ENCODE measurements at places on chromosomes 2 and 18.

DNA sequence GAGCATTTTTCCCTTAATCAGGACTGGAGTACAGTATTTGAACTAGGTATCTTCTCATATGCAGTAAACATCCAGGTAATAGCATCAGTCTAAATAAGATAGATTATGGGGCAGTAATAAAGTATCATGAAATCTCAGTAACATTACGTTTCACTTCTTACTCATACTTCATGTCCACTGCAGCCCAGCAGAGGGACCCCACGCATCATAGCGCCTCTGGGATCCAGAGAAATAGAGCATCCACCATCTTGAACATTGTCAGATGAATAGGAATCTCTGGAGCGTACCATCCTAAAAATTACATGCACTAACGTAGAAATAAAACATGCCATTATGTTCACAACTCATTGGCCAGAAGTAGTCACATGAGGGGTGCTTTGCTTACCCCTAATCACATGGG, 499.0 kb downstream of the CPS1 start:
- DNase-seq, result no peak

- no peak for DNase-seq
These were observed 545 bp downstream of the GLI2 start for GRCh38 chr2:120736202-120736623.

DNA sequence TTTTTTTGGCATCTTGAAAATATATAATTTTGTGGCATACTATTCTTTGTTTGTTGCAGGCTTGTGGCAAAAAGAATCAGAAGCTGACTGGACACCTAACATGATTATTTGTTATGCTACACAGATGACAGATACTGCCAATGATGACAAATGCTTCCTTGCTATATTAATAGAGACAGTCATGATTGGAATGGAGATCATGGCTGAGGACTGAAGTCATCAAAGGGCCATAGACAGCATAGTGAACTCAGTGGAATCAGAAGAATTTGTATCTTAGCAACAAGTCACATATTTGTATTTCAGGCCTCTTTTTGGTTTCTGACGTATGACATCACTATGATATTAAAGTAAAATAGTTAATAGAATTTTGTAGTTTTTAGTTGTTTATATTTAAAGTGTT, 1003.8 kb upstream of the DDX18 start:
- no peak for DNase-seq

DNA sequence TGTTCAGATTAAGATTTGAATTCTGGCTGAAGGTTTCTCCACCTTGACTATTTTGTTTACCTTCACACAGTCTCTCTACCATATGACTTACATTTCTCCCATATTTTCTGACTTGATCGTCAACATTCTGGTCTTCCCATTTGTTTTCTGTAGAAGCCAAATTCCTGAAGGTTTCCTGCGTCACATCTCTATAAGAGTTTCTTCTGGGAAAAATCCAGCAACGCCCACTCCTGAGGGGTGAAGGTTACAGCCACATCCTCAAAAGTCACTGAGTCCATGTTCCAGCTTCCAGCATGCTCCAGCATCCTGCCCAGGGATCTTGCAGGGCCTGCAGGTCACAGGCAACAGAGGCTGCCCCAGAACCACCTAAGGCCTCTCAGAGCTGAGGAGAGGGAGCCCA, 47.5 kb downstream of the NBEAL1 start:
- no peak for DNase-seq

- no peak for DNase-seq
These were observed 268.2 kb downstream of the NRXN1 start for GRCh38 chr2:50763776-50764175.

DNA sequence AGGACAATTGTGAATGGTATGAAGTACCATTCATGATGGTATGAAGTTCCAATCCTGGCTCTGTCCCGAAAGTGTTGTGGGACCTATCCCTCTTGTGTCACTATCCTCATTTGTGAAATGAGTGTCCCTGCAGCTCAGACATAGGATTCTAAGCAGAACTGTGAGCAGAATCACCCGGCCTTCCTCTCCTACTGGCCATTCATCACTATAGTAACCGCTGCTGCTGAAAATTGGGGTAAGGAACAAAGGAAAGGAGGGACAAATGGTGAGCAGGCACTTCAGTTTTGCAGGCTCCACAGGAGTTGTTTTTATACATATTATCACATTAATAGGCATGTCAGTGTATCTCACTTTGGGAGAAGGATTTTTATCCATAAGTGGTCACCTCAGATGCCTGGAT, 27.4 kb downstream of the SMYD1 start:
- no peak for DNase-seq

GRCh38 chr18:7987284-7987976, 420.3 kb downstream of the PTPRM start:
- no peak for DNase-seq

DNA sequence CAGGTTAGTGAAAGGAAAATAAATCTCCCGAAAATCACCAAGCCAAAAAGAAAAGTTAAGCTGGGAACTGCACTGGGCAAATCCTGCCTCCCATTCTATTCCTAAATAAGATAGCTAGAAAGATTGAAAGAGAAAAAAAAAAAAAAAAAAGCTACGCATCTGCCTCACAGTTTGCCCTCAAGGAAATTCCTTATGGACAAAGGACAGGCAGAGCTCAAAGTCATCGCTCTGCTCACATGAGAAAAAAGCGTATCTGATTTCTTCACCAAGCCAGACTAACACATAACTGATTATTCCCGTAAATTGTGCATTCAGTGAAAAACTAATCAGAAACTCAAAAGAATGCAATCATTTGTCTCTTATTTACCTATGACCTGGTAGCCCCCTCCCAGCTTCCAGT, 50.0 kb downstream of the PUM2 start:
- DNase-seq, result no peak

DNA sequence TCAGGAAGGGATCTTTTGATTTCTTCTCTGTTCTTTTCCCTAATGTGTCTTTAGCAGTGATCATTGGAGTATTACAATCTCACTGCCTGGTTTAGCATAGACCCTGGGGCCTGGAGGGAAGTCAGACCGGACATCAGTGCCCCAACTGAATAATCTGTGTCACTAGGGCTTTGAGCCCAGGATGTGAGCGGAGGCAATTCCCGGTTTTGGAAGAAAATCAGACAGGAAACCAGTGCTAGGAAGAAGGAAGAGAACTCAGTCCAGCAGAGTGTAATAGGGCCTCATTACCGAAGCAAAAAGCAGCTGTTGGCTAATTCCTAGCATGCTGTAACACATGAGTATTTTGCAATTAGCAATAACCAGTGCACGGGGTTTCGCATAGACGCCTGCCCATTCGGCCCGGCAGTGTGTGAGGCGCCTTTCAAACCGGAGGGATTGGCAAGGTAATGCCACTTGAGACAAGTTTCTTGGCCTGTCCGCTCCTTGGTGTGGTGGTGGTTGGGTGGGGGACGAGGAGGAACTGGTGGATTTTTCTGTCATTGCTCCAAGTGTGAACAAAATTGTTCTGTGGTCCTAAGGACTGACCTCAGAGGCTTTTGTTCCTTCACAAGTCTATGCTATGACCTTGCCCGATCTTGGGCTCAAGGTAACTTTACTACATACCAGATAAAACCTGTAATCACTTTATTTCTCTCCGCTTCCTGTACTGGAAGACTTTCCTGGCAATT, 2.8 kb downstream of the FOSL2 start:
- DNase-seq, result peak; percentile 85

Measured in suppressor macrophage treated with lipopolysaccharide for 1 hour (primary cell).